ENCODE measurements at places on chromosomes 12 and 14. TPM values are rescaled to one million over a fixed set of nuclear protein-coding genes. Genes with fewer than 3 reads are reported as not detected.

The ACVRL1 gene
- 0.87 TPM for total RNA-seq

The ZNF219 gene
- 15.0 TPM for total RNA-seq

The PKP2 gene
- 4.6 TPM for total RNA-seq

The DTX1 gene
- not detected for total RNA-seq

The LRIG3 gene
- total RNA-seq, result 9.5 TPM

- peak; percentile 35 for DNase-seq
Observed at GRCh38 chr14:26730929-26731618, 133.2 kb upstream of the NOVA1 start.

- no peak for DNase-seq
Observed at GRCh38 chr12:128266541-128267130, 334 bp upstream of the TMEM132C start.

GRCh38 chr12:94954948-94955592, 48.4 kb downstream of the NDUFA12 start:
- no peak for DNase-seq

DNA sequence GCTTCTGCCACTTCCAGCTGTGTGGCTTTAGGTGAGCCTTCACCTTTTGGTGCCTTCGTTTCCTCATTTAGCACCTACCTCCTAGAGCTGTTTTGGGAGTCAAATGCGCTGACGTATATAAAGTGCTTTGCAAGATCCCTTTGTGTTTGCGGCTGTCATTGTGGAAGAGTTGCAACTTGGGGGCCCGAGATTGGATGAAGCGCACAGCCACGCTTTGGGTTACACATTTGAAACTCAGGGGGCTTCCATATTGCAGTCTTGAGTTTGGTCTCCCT, 636 bp upstream of the ARL6IP4 start:
- no peak for DNase-seq

- DNase-seq, result no peak
Observed at GRCh38 chr12:67067453-67068203, 201.5 kb upstream of the CAND1 start.

GRCh38 chr12:119728444-119728745, 60.5 kb downstream of the PRKAB1 start:
- no peak for DNase-seq

GRCh38 chr12:38456537-38457120, 140.1 kb downstream of the ALG10B start:
- no peak for DNase-seq

DNA sequence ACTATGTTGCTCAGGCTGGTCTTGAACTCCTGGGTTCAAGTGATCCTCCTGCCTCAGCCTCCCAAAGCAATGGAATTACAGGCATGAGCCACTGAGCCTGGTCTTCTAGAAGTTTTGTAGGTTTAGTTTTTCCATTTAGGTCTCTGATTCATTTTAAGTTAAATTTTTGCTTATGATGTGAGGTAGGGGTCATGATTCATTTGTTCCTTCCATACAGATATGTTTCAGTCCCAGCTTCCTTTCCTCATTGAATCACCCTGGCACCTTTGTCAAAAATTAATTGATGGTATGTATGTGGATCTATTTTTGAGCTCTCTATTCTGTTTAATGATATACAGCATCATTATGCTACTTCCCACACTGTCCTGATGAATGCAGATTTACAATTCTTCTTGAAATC, 25.6 kb upstream of the CABP1 start:
- no peak for DNase-seq

DNA sequence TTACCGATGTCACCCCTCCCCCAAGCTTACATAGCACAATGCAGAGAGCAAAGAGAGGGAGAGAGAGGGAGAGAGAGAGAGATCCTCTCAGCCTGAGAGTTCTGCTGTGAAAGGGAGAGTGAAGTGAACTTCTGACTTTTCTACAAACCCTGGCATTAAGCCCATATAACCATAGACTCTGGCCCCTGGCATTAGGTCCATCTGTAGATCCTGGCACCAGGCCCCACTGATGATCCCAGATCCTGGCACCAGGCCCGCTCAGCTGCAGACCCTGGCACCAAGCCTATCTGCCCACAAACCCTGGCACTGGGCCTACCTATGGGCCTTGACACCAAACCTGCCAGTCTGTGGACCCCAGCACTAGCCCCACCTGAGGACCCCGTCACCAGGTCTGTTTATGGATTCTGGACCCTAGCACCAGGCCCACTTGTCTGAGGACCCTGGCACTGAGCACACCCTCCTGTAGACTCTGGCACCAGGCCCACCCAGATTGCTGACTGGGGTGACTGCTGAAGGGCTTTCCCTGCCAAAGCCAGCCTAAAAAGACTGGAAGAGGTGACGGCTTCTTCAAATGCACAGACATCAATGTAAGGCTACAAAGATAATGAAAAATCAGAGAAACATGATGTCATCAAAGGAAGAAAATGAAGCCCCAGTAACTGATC, 14.5 kb upstream of the KRT83 start:
- DNase-seq, result no peak

DNA sequence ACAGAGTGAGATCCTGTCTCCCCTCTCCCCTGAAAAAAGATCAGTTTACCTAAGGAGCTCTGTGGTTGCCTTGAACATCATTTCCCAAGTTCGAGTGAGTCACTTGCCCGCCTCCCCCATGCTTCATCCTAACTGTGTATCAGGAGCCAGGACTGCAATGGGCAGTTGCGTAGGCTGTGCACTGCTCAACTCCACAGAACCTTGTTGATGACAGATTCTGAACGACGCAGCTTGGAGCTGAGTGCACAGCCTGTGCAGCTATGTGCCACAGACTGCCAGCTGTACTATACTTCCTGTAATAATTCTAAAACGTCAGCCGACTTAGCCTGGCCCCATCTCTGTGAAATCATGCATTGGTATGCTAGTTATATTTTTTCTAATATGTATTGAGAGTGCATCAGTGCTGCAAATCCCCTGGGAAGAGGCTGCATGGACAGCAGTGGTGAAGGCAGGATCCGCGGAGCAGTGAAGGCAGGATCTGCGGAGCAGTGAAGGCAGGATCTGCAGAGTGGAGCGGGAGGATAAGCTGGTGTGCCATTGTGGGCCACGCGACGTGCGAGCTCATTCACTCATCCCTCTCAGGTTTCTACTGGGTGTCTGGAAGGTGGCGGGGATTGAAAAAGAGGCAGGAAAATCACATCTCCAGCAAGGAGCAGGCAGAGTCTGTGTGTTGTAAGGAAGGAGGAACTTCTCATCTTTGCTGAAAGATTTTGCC, 80.8 kb downstream of the GALNT9 start:
- DNase-seq, result peak; percentile 28

- no peak for DNase-seq
Observed at GRCh38 chr14:24699052-24699451, 65.1 kb upstream of the GZMB start.

GRCh38 chr14:32080001-32080510, 3.0 kb downstream of the ARHGAP5 start:
- DNase-seq, result no peak

Measured in HT1080 (cell line).